ENCODE measurements at places on chromosomes 1 and 21.

DNA sequence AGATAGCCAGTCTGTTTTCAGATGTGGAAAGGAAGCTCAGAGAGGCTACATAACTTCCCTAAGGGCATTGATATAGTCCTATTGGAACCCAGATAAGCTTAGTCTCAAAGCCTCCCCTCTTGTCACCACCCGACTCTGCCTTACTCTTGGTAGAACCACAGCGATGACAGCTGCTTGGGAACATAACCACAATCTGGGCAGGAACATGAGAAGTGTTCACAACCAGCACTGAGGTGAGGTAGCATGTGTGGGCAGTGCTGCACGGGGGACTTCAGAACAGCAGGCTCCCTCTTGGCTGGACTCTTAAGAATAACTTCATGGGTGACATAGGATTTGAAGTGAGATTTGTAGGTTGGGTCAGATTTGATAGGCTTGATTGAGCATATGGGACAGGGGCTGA is 9.3 kb upstream of the S100A10 start:
- DNase-seq = no peak

GRCh38 chr1:242147096-242147976 is 148.4 kb upstream of the MAP1LC3C start:
- no peak for DNase-seq

- no peak for DNase-seq
Measured at GRCh38 chr1:62585469-62586155, 11.7 kb upstream of the ANGPTL3 start.

GRCh38 chr1:182957902-182958395 is 5.0 kb upstream of the SHCBP1L start:
- DNase-seq = no peak

GRCh38 chr1:216822480-216822879 is 99.3 kb upstream of the ESRRG start:
- no peak for DNase-seq

DNA sequence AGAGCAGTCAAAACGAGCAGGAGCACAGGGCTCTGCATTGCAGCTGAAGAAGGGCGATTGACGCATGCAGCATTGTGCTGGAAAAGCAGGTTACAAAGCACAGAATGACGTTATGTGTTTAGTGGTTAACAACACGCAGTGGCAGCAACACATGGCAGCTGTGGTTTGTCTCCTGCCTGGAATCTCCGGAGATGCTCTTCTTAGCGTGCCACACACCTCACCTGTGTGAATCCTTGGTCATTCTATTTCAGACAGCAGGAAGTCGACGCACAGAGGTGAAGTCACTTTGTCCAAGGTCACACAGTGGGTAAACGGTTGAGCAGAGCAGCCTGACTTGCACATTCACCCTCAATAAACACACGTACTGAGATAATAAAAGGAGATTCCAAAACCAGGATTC is 14.7 kb downstream of the OBSCN start:
- no peak for DNase-seq

GRCh38 chr21:43754948-43755781 is 20.9 kb downstream of the CSTB start:
- DNase-seq = no peak

DNA sequence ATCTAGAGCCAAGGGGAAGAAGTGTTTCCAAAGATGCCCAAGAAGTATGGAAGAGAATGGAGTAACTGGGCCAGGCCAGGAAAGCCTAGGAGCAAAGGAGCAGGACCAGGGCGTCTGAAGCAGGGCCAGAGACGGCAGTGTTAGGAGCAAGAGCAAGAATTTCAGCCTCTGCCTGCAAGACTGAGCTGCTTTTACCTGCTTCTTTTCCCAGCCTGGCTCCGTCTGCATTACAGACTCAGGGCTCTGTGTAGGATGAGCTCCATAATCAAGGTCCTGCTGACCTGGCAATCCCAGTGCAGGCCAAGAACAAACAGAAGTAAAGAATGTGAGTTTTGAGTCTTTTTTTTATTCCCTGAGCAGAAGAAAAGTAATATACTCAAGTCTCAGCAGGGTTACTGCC is 10.1 kb downstream of the FMO1 start:
- no peak for DNase-seq

DNA sequence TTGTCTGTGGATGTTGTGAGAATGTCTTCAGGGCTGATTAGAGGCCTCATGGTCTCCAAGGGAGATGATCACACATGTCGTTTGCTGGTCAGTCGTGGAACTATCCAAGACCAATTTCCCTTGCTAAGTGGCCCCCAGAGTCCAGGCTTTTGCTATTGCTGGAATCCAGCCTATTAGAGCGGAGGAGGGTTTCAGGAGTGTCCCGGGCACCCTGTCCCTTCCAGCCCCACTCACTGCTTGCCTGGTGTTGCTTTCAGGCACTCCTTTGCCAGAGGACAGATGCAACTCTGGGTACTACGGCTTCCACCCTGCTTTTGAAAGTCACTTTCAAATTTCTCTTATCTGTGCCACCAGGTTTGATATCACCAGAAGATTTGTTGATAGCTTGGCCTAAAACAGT is 149.1 kb downstream of the NOS1AP start:
- DNase-seq = no peak

DNA sequence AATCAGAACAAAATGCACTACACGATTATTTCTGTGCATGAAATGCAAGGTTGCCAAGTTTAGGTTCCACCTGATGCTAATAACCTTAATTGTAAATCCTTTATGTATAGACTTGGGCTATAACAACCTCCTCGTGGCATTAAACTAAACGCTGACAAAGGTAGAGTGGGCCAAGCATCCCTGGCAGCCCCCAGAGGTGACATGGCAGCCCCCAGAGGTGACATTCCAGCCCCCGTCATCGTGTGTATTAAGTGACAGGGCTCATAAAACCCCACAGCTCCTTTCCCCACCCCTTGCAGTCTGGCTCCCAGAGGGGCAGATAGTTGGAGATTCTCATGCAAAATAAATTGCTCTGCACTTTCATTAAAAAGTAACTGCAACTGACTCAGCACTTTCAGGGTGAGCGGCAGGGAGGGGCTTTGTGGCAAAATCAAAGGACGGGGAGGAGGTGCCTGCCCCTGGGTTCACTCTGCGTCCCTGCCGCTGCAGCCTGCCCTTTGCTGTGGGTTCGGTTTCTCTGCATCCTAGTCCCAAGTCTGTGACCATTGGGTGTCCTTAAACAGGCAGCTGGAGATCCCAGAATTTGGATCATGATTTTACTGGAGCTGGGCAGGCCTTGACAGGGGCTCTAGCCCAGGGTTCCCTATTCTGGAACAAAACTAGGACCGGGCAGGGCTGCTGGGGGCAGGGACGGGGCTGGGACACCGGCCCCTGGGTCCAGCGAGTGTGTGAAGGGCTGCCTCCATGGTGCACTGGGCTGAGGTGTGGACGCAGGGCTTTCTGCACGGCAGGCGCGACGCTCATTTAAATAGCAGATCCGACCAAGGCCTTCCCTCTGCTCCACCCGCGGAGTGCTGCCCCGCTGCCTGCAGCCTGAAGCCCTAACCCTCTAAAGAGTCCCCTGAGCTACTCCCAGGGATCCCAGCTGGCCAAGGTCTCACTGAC is 234.9 kb upstream of the VAMP3 start:
- no peak for DNase-seq

DNA sequence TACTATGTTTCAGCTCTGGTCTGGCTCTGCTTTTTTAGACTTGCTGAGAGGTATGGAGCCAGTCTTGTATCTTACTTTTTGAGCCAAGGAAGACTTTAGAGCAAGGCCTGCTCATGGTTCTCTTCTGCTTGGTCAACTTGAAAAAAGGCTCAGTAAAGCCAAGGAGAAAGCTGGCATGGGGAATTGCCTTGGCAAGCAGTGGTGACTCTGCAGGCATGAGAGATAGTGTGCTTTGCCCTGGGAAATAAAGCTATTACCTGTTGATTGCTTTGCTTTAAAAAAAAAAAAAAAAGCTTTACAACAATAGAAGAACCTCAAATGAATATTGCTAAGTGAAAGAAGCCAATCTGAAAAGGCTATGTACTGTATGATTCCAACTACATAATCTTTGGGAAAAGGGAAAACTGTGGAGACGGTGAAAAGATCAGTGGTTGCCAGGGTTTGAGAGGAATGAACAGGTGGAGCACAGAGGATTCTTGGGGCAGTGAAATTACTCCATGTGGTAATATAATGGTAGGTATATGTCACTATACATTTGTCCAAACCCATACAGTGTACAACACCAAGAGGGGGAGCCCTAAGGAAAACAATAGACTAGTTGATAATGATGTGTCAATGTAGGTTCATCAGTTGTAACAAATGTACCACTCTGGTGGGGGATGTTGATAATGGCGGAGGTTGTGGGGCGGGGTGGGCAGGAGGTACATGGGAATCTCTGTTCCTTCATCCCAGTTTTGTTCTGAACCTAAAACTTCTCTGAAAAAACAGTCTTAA is 87.6 kb downstream of the HMCN1 start:
- no peak for DNase-seq

DNA sequence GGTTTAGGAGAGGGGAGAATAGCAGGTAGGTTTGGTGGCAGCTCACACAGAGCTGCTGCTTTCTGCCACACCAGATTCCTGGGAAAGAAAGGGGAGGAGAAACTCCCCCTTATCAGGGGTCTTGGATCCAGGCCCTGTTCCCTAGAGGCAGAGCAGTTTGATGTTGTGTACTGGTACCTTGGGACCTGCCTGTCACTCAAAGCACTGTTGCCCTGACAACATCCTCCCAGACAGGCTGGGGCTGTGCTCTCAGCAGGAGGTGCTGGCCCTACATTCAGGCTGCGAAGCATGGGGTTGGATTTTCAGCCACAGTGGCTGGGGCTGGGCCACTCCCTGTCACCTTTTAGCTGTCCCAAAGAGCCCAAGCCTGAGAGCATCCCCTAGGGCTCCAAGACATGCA is 188.0 kb downstream of the GRIK3 start:
- peak; percentile 46 for DNase-seq
